ENCODE measurements at places on chromosomes 13 and 19.

GRCh38 chr13:113149711-113150549 is 8.5 kb upstream of the PROZ start:
- no peak for DNase-seq

- DNase-seq = no peak
Measured at GRCh38 chr13:30696278-30697176, 38.8 kb upstream of the ALOX5AP start.

DNA sequence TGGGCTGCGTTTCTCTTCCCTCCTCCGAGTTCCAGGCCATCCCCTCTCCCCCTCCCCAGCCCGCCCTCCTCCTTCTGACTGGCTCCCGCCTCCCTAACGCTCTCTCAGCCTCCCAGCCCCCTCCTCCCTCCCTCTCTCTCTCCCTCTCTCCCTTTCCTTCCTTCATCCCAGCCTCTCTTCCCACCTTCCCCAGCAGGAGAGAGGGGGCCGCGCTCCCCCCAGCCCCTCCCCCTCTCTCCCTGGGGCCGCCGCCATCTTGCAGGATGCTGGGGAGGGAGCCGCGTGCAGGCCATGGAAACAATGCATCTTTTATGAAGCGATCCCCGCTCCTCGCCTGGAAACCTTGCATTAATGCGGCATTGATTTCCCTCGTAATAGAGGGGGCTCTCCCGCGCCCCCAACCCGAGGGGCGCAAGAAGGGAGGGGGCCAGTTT is 42.6 kb upstream of the ADGRL1 start:
- no peak for DNase-seq

DNA sequence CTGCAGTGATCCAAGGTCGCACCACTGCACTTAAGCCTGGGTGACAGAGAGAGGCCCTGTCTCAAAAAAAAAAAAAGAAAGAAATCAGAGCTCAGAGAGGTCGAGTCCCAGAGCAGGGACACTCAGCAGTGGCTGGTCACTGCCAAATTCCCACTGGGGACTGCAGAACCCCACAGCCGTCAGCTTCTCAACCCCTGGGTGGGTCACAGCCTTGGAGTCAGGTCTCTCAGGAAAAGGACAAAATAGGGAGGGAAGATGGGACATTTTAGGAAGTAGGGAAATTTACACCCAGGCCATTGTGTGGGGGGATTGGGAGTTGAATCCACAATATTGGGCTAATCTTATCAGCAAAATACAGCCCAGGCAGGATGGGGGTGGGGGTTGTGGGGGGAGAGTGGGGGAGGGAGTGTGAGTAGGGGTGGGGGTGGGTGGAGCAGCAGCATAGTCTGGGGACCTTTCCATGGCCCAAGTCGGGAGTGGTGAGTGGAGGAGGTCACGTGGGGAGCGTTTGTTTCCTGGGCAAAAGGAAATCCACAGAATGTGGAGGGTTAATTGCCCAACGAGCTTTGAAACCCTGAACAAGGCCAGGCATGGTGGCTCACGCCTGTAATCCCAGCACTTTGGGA is 5.0 kb upstream of the CCDC194 start:
- DNase-seq = no peak

DNA sequence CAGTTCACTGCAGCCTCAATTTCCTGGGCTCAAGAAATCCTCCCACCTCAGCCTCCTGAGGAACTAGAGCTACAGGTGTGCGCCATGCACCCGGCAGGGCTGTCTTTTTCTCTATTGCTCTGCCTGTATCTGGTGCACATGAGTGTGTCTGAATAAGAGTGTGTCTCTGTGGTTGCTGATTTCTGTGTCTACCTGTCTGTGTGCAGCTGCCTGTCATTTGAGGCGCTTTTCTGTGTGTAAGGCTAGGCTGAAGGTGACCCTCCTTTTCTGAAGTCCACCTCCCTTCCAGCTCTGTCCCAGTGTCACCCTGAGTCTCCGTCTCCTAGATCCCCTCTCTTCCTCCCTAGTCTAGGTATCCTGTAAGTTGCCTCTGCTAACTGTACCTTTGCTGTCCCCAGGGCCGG is 1.5 kb upstream of the PRR12 start:
- DNase-seq = no peak

- DNase-seq = no peak
Measured at GRCh38 chr13:84543962-84544361, 661.7 kb upstream of the SLITRK1 start.

Data from stimulated activated naive CD4-positive, alpha-beta T cell (primary cell).